ENCODE measurements at places on chromosomes 7 and 10.

DNA sequence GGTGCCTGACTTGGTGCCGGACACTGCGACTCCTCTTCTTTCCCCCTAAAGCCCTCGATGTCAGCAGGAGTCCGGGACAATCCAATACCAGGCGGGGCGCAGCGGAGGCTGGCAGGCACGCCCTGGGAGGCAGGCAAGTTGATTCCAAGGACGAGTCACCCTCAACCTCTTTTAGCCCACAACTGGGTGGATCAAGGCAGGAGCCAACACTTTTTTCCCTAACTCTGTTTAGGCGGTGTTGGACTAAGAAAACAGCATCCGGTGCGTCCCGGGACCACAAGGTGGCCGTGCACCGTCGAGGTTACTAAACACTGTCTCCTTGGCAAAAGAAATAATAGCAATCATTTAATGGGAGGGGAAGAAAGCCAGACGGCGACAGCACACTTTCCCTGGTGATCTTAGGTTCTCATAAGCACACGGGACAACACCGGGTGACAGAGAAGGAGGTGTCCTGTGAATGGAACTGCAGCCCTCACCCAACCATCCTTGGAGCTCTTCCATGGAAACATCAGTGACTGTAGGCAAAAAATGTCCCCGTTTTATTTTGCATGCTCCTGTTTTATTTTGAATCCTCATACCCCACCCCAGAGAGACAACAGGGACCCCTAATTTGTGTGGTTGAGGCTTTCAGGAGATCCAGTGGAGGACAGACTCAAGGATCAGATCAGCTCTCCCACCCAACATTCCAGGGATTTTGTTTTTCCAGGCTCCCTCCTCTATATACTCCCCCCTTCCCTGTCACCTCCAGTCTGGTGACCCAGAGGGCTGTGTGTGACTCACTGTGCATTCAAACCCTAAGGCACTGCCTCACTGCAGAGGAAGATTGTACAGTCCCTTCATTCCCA lies 1.3 kb upstream of the CALCR start:
- DNase-seq, result no peak

DNA sequence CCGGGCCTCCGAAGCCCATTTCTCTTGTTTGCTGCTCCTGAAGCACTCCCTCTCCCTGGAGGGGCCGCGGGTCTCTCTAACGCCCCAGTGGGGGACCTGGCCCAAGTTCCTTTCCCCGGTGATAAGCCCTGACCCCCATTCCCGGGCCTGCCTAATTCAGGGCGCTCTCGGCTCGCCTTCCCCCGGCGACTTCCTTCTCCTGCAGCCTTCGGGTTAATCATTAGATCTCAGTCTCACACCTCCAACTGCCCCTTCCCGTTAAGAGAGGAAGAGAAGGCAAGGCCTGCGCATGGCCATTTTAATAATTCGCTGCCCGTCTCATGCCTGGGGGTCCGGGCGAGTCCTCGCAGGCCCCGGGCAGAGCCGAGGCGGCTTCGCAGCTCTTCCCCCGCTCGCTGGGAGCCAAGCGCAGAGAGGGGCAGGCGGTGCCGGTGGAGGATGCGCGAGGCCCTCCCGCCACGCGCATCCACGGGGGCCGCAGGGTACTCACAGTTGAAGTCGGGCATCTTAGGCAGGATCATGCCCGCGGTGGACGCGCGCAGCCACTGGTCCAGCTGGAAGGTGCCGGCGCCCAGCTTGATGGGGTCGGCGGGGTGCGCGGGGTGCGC lies 1.2 kb downstream of the MNX1 start:
- DNase-seq, result no peak

DNA sequence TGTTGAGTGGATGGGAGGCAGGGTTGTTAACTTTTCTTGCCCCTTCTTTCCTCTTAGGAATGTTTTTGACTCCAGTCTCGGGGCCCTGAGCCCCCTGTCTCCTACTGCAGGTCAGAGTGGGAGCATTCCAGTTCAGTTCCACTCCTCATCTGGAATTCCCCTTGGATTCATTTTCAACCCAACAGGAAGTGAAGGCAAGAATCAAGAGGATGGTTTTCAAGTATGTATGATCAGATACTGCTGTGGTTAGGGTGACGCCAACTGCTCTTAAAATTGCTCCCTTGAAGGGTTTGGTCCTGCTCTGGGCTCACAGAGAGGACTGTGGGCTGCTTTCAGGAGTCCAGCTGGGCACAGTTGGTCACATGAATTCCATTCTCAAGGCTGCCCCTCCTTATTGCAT lies 22.0 kb downstream of the VWA2 start:
- no peak for DNase-seq

- no peak for DNase-seq
Measured at GRCh38 chr10:76043261-76043660, 611.8 kb downstream of the LRMDA start.

- peak; percentile 88 for DNase-seq
Measured at GRCh38 chr7:48089046-48090003, at the start of gene UPP1. UPP1 (plus strand) TSS chr7:48089265; CDS start chr7:48094784, 5,519 bp downstream.

GRCh38 chr7:100132697-100133151 lies 6.0 kb downstream of the MBLAC1 start:
- DNase-seq, result no peak

- DNase-seq, result peak; percentile 4
Measured at GRCh38 chr7:135508883-135509588, 866 bp downstream of the CNOT4 start.

DNA sequence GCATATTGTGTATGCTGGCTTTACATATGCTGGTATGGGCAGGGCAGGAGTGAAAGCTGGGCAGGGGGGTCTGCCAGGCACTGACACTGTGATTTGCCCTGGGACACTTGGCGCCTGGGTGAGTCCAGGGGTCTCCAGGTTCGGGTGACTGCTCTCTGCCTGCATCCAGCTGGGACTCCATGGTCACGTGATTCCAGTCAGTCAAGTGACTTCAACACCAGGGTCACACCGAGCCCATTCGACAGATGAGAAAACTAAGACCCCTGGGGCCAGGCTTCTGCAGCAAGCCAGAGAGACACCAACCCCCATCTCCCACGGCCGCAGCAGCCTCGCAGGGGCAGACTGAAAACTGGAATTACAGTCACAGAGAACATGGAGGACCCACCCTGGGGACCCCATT lies 30.0 kb downstream of the MMD2 start:
- no peak for DNase-seq

DNA sequence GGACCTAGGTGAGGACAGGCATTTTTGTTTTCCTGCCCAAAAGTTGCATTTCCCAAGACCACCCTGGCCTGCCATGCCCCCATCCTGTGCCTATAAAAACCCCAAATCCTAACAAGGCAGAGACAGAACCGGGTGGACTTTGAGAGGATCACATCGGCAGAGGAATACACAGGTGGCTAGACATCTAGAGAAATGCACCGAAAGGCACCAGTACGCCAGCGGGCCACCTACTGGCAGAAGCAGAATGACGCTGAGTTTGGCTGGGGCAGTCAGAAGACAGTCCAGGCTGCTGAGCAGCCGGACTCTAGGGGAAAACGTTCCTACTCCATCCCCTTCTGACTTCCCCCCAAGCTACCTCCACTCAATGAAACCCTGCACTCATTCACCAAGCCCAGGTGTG lies 2.8 kb downstream of the AKR1C4 start:
- DNase-seq, result no peak

DNA sequence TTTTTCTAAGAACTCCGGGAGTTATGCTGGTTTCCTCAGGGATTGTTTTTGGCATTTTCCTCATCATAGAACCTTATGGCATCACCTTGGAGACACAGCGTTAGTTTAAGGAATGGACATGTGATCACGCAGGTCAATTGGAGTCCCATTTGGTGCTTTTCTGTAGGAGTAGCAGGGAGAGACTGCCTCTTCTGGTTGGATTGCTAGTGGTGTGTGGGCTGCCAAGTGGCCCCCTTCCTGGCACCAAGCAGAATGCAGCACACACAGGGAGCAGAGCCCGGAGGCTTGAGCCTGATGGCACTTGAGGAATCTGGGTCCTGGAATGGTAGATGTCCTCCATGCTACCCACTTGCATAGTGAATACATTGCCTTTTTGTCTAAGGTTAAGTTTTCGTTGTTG lies 57.9 kb downstream of the SDK1 start:
- no peak for DNase-seq

DNA sequence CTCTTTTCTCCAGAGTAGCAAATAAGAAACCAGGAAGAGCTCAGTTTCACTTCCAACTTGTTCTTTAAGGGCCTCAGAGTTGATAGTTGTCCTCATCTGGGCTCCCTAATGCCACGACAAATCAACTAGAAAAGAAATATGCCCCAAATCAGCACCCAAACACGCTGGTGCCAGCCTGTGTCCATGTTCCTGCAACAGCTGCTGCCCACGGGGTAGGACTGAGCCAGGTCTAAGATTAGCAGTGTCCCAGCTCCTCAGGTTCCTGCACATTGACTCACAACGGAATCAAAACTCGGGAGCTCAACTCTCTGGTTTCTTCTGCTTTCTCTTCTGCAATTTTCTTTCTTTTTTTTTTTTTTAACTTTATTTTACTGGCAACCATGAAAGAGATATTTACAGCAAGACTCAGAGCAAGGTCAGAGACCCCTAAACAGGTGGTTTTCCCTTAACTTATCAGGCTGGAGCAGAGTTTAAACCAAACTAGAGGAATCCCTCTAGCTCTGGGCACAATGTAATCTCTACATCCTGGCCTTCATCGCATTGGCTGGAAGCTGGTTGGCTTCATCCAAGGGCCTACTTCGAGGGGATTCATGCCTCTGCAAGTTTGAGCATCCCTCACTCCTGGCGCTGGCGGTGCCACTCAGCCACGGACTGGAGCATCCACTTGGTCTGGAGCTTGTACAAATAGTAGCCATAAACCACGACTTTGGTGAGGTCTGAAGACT lies 126.1 kb downstream of the PFKFB3 start:
- DNase-seq, result no peak

DNA sequence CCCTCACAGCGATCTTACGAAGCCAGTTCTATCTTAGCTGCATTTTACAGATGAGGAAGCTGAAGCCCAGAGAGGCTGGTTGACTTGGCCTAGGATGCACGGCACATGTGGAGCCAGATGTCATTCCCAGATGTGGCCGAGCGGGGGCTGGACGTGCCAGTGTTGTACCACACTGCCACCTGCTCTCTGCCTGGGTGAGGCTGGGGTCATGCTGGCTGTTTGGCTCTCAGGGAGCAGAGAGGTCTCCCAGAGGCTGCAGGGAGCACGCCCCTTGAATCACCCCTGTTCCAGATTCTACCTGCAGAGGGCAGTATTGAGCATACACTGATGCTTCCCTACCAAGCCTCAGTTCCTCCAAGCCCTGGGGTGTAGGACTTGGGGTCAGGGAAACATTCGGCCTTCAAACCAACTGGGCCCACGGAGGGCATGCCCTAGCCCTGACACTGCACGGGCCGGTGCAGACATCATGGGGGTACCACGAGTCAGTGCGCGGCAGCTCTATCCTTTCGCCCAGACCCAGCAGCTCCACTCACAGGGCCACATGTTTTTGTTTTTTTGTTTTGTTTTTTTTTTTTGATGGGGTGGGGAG lies 3.8 kb upstream of the GTF2IRD1 start:
- peak; percentile 37 for DNase-seq

- DNase-seq, result no peak
Measured at GRCh38 chr7:23335136-23335535, 36.0 kb downstream of the MALSU1 start.

DNA sequence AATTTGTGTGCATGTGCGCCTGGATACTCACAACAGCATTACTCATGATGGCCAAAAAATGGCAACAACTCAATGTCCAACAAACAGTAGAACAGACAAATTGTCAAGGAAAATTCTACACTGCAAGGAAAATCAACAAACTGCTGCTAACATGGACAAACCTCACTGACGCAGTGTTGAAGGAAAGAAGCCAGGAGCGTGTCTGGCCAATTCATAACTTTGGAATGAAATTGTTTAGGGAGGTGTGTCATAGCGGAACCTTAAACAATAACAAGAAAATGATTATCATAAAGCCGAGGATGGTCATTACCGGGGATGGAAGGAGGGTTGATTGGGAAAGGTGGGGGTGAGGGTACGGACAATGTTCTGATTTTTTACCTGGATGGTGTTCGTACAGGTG lies 29.1 kb downstream of the ALOX5 start:
- DNase-seq, result no peak

DNA sequence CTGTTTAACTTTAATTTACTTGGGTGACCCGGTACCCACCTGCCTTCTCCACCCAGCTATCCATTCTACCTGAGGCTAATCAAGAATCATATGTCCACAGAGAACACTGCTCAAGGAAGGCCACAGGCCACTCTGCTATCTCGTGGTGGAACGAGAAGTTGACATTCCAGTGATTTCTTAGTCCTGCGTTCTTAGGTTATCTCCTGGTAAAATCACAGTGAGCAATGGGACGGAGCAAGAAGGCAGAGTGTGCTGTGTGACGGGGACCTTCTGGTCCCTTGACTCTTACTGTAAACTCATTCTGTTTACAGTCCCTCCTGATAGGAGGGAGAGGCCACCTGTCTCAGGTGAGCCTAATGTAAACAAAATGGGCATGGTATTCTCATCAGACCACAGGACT lies 256.6 kb downstream of the TNS3 start:
- DNase-seq, result no peak

DNA sequence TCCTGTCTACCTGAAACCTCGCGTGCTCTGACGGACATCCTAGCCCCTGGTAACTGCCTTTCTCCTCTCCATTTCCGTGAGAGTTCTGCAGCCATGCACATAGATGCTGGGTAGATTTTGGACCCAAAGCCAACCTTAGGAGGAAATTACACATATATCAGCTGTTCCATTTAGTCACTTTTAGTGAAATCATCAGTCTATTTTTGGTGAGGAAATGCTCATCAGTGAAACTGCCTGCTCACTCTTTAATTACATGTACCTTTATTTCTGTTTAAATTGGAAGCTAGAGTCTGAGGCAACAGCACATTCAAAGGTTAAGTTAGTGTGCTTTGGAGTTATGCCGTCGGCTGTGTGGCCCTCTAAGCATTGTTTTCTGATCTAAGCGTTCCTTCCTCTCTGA lies 231.3 kb downstream of the WDR37 start:
- DNase-seq, result no peak
